ENCODE measurements at places on chromosomes 7 and 10. TPM values are rescaled to one million over a fixed set of nuclear protein-coding genes. Genes with fewer than 3 reads are reported as not detected.

COL13A1 gene
- 0.92 TPM for total RNA-seq

SEMA4G gene
- total RNA-seq: 0.96 TPM

PLXDC2 gene
- total RNA-seq: 24.3 TPM

ABCC2 gene
- 0.36 TPM for total RNA-seq

STAMBPL1 gene
- total RNA-seq: 2.5 TPM

Data from esophagus mucosa (tissue), 1 donor.